ENCODE measurements at places on chromosomes 16 and 17.

DNA sequence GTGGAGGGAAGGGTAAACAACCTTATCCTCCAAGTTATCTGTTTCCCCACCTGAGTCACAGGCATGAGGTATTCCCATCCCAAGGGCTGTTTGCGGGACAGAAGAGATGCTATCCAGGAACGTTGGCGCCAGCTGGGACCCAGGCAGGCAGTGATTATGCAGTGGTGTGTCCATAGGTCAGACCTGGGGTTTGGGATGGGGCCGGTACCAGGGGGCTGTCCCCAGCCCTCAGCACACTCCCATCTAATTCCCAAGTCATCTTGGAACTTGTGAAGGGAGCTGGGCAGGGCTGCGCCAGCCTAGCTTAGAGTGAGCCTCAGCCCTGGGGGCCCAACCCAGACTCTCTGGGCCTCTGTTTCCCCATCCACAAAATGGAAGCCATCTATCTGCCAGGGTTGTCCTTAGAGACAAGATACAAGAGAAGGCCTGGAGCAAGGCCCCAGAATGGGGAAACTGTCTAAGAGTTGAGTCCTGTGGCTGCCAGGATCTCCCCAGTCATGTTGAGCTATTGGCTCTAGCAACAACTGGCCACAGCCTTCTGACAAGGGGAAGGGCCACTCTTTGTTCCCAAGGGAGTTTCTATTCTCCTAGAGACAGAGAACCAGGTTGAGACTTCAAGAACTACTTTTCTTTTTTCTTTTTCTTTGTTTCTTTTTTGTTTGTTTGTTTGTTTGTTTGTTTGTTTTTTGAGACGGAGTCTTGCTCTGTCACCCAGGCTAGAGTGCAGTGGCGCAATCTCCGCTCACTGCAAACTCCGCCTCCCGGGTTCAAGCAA is 9.8 kb upstream of the JUP start:
- no peak for DNase-seq

DNA sequence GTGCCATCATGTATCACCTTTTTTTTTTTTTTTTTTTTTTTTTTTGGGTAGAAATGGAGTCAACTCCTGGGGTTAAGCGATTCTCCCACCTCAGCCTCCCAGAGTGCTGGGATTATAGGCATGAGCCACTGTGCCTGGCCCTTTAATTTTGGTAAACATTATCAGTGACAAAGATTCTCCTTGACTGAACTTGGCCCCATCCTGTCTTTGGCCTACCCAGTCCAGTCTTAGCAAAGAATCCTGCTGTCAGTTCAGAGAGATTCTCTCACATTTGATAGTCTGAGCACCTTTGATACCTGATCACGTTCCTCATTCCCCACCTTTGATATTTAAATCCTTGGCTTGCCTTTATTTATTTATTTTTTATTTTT is 11.5 kb downstream of the RAD51C start:
- no peak for DNase-seq

DNA sequence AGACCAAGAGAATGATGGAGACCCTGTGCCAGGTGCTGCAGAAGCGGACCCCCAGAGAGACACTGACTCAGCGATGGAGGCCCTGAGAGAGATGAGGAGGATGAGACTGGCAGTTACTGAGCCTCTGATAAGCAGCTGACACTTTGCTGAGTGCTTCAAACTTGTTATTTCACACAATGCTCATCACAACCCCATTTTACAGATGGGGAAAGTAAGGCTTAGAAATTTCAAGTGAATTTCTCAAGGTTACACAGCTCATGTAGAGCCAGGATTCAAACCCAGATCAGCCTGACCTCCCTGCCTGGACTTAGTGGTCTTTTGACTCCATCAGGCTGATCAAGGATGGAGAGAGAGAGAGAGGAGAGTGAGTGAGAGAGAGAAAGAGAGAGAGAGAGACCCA is 27.2 kb downstream of the MRM1 start:
- DNase-seq, result no peak

DNA sequence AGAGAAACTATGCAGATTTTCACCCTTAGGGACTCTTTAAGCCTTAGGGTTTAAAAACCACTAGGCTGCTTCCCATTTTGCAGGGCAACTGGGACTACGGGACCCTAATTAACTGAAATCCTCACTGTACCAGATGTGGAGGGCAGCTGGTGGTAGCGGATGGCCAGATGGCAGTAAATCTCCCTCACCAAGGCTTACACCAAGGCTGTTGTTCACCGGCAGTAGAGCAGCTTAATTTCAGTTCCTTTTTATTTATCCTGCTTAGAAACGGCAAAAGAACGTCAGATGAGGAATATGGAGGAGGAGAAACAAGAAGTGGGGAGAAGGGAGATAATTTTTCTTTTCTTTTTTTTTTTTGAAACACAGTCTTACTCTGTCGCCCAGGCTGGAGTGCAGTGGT is 6.5 kb downstream of the ABHD15 start:
- DNase-seq, result no peak

DNA sequence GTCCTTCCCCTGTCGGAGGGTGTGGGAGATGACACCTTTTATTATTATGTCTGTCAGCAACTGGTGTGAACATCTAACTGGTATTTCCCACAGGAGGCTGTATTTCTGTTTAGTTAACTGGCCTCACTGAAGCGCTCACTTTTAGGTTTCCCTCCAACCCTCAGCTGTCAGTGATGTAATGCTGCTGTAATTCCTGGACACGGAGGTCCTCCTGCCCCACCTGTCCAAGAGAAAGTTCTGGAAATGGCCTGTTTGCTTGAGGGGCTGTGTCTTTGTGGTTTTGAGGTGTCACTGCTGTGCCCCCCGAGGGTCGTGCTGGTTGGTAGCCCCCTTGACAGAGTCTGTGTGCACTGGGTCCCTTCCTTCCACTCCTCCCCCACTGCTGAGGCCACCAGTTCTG is 11.5 kb downstream of the KCNJ12 start:
- DNase-seq, result no peak

DNA sequence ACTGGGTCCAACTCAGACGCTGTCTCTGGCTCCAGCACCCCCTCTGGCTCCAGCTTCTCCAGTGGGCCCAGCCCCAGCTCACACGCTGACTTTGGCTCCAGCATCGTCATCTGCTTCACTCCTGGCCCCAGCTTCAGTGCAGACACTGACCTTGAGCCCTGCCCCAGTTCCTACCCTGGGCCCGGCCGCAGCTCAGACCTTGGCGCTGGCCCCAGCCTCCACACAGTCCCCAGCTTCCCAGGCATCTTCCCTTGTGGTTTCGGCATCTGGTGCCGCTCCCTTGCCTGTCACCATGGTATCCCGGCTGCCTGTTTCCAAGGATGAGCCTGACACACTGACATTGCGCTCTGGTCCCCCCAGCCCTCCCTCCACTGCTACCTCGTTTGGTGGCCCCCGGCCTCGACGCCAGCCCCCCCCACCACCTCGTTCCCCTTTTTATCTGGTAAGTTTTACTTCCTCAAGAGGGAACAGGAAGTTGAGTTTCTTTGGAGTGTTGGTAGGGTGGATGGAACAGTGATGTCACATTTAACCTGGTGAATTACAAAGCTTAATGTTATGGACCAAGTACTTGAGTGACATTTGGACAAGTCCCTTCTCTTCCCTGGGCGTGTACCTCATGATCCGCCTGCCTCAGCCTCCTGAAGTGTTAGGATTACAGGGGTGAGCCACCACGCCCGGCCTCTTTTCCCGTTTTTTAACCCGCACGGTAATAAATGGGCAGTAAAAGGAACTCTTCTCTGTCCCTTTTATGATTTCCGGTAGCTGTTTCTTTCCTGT is 23.4 kb upstream of the PHKG2 start:
- DNase-seq, result no peak

DNA sequence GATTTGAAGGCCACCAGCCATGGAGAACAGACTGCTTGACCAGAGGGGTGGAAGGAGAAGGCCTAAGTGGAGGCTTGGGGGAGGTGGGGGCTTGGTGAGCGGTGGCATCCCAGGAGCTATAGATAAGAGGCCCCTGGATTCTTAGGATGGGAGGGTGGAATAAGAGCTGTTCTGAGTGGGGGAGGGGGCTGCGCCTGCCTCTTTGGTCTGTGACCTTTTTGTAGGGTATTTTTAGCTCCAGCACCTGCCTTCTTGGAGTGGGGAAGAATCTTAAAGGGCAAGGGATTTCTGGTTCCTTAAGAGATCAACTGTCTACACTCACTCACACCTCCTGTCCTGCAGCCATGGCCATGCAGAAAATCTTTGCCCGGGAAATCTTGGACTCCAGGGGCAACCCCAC is 567 bp downstream of the ENO3 start:
- no peak for DNase-seq

GRCh38 chr17:7715936-7716886 is 1.3 kb upstream of the DNAH2 start:
- no peak for DNase-seq

DNA sequence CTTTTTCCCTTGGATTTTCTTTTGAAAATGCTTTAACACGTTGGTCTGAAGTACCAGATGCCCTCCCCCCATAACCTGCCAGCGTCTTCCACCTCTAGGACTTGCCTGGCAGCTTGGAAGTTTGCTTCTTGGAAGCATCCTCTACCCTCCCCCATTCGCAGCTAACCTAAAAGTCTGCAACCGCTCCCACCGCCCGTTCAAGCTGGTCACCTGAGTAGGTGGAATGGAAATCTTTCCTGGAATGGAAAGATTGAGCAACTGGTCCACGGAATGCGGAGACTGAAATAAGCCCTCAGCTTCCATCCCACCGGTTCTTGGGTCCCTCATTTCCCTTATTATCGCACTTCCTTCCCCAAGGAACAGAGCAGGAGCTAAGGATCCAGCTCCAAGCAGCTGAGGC is 31.4 kb downstream of the HS3ST3B1 start:
- no peak for DNase-seq

DNA sequence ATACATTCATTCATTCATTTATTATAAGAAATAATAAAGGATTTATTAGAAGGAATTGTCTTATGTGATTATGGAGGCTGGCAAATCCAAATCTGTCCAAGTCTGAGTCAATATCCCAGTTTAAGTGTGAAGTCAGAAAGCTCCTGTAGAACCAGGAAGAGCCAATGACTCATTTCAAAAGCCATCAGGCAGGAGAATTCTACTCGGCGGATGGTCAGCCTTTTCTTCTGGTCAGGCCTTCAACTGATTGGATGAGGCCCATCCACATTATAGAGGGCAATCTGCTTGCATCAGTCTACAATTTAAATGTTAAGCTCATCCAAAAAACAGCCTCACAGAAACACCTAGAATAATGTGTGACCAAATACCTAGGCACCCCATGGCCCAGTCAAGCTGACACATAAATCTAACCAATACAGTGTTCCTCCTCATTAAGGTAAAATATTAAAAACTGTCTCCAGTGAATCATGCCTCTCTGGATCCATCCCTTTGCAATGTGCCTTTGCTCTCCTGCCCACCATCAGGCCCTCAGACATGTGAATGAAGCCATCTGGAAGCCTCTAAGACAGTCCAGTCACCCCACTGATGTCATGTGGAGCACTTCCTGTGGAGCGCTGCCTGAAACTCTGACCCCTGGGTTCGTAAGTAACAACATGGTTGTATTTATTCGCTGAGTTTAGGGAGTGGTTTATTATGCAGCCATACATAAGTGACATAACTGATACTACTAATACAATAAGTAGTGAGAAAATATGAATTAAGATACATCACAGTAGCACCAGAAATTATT is 69.2 kb upstream of the WSB1 start:
- no peak for DNase-seq

- no peak for DNase-seq
Measured at GRCh38 chr17:66549731-66550207, 247.4 kb downstream of the PRKCA start.

DNA sequence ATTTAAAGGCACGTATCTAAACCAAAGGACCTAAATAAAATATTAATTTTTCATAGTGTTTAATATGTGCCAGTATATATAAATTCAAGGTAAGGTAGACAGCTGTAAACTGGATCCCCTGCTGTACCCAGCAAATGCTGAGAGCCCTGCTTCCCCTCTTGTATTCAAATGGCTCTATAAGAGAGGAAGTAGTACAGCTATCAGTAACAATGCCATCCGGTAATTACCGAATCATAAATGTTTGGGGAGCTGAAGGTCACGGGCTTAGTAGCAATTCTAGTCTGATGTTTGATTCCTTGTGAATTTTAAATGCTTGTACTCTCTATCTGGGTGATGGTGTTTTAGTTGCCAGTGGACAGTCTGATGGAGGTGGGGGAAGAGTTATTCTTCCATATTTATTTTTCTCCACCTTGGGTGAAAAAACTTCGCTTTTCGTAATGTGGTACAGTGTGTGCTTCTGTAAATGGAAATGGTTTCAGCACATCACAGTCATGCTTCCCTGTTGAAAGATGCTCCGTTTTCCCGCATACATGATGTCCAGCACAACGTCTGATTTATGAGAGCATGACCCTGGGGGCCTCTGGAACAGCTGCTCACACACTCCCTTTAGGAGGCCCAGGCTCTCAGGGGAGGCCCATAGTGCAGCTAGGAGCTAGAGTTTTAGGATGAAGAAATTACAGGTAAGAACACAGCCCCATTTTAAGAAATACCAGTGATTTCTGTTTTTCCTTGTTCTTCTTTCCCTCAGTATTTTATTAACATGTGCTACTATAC is 423.9 kb downstream of the WWOX start:
- DNase-seq, result peak; percentile 36

- no peak for DNase-seq
Measured at GRCh38 chr16:27475561-27475960, 73.6 kb downstream of the IL21R start.

- DNase-seq, result no peak
Measured at GRCh38 chr16:70482624-70483023, 28.2 kb downstream of the FCSK start.

DNA sequence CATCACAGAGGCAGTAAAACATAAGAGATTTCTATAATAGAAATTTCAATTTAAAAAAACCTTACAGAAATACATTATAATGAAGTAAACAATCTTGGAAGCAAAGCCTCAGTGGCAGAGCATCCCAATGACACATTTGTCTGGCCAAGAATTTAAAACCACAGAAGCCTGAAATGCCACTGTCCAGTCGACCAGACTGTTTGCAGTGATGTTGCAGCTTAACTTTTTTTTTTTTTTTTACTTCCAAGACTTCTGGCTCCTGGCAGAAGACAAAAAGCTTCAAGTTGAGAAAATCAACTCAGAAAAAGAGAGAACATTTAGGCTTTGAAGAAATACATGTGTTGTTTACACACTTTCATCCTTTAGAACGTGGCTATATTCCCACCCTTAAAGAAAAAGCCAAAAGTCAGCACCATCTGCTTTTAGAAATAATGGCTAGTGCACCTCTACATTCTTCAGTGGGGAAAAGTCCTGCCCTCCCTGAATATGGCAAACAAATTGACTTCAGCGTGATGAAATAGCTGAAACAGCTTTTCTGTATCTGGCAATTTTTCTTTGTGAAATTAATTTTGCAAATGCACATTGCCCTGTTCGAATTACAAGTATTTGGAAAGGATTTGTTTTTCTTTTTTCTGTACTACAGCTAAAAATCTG is 205.5 kb upstream of the MON1B start:
- no peak for DNase-seq

- DNase-seq, result no peak
Measured at GRCh38 chr16:21940570-21940969, 12.6 kb upstream of the UQCRC2 start.

- DNase-seq, result no peak
Measured at GRCh38 chr16:78953526-78953925, 647.0 kb downstream of the MAF start.

DNA sequence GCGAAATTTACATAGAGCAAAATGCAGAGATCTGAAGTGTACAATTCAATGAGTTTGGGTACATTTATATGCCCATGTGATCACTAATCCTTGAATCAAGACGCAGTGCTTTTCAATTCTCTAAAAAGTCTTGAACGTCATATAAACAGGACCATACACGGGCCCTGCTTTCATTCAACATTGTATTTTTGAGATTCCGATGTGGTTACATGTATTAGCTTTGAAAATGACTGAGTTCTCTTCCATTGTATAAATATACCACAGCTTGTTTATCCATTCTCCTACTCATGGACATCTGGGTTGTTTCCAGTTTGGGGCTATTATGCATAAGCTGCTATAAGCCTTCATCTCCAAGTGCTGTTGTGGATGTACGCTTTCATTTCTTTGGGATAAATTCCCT is 45.5 kb downstream of the ZCCHC14 start:
- DNase-seq, result no peak

Measured in NCI-H1417 treated with DMSO at 0.1 percent for 48 hours (cell line).